Placental pericyte (primary cell): ENCODE measurements at places on chromosomes 5 and 9. TPM values are rescaled to one million over a fixed set of nuclear protein-coding genes. Genes with fewer than 3 reads are reported as not detected.

The DTWD2 gene
- total RNA-seq, result 6.7 and 8.3 TPM in 2 replicates

The LRRTM2 gene
- total RNA-seq, result 0.22 and 1.0 TPM in 2 replicates

The NCS1 gene
- 26.5 and 68.0 TPM in 2 replicates for total RNA-seq

The MLLT3 gene
- total RNA-seq, result 13.9 and 17.3 TPM in 2 replicates

The CCNO gene
- 0.14 TPM in 1 of 2 replicates, not detected in the other for total RNA-seq

The CRB2 gene
- total RNA-seq, result under 0.01 and 9.0 TPM in 2 replicates

The MOB3B gene
- 0.44 and 0.57 TPM in 2 replicates for total RNA-seq

The PCDHGA3 gene
- total RNA-seq, result 4.0 and 5.5 TPM in 2 replicates

The SH3PXD2B gene
- total RNA-seq, result 39.6 and 41.8 TPM in 2 replicates

The PCDHA9 gene
- total RNA-seq, result under 0.01 TPM in 2 replicates

The RECK gene
- 13.8 and 17.9 TPM in 2 replicates for total RNA-seq

The SLC6A7 gene
- total RNA-seq, result under 0.01 TPM in 1 of 2 replicates, not detected in the other

The NEUROG1 gene
- total RNA-seq, result not detected in 2 replicates

The B4GALT1 gene
- 45.5 and 52.0 TPM in 2 replicates for total RNA-seq

The GDF9 gene
- total RNA-seq, result 0.22 TPM in 1 of 2 replicates, not detected in the other

The CCDC180 gene
- 0.14 and 0.88 TPM in 2 replicates for total RNA-seq

The POC5 gene
- 7.0 and 19.5 TPM in 2 replicates for total RNA-seq

The NRG2 gene
- total RNA-seq, result 0.22 and 1.0 TPM in 2 replicates

The TBC1D2 gene
- 56.7 and 73.7 TPM in 2 replicates for total RNA-seq

The SH3TC2 gene
- total RNA-seq, result 0.44 and 10.6 TPM in 2 replicates

The SEMA5A gene
- 31.1 and 116 TPM in 2 replicates for total RNA-seq

The ZNF300 gene
- 4.4 and 5.9 TPM in 2 replicates for total RNA-seq

The SOWAHA gene
- total RNA-seq, result not detected in 2 replicates

The HTR4 gene
- total RNA-seq, result not detected in 2 replicates
